NCI-H1048 (cell line): ENCODE measurements at places on chromosomes 7 and 10.
A peak's percentile ranks its signal among the peaks of the same experiment; 100 is the strongest.

GRCh38 chr10:132225849-132226205 lies 39.1 kb downstream of the DPYSL4 start:
- DNase-seq, result no peak

DNA sequence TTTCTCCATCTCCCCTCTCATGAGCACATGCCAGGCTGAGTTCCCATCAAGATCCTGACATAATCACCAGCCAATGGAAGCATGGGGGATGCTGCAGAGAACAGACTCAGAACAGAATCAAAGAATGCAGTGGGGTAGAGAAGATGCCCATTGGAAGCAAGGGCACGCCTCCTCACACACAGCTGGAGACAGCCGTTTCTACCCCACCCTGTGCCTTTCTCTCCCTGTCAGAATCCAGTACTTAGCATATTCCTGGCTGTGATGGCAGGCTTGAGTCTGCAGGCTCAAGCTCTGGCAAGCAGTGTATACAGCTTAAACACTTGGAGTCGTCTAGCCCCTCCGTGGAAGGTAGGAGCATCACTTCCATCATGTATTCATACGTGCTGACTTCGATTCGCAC lies 867.9 kb downstream of the NRG3 start:
- DNase-seq, result no peak

GRCh38 chr7:141276031-141276430 lies 202.2 kb downstream of the TMEM178B start:
- no peak for DNase-seq

GRCh38 chr7:95199779-95200558 lies 124.4 kb downstream of the PON1 start:
- no peak for DNase-seq

GRCh38 chr7:71526106-71526505 lies 394.2 kb downstream of the GALNT17 start:
- DNase-seq, result no peak

- no peak for DNase-seq
Measured at GRCh38 chr10:17729630-17730029, 22.4 kb upstream of the TMEM236 start.

DNA sequence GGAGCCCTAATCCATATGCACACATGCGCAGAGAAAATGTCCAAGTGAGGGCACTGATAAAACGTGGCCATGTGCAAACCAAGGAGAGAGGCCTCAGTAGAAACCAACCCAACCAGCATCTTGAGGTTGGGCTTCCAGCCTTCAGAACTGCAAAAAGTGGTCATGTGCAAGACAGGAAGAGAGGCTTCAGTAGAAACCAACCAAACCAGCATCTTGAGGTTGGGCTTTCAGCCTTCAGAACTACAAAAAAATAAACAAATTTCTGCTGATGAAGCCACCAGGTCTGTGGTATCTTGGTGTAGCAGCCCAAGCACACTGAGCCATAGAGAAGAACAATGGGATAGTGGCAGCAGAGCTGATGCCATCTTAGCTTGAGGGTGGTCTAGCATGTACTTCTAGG lies 371.5 kb downstream of the CALN1 start:
- no peak for DNase-seq

GRCh38 chr10:57891201-57892006 lies 376.3 kb downstream of the IPMK start:
- DNase-seq, result no peak

DNA sequence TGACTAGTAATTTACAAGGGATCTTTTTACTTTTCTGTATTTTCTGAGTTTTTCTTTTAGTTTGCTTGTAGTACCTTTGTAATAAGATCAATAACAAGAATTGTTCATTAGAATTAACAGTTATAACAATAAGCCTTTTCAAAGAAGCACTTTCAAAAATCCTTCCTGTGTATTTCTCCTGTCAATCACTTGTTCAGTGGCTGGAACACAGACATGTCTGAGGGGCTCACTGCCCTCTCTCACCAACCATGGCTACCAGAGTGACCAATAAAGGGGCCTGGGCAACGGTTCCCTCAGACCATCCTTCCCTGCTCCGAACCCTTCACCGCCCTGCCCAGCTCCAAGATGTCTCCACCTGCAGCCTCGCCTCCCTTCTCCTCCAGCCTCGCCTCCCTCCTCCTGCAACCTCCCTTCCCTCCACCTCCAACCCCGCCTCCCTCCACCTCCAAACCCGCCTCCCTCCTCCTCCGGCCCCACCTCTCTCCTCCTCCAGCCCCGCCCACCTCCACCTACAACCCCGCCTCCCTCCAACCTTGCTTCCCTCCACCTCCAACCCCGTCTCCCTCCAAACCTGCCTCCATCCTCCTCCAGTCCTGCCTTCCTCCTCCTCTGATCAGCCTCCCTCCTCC lies 353.4 kb downstream of the TNS3 start:
- DNase-seq, result no peak

- DNase-seq, result no peak
Measured at GRCh38 chr7:44854644-44855364, 6.9 kb upstream of the H2AZ2 start.

- no peak for DNase-seq
Measured at GRCh38 chr7:142832417-142832816, 22.5 kb upstream of the EPHB6 start.

- DNase-seq, result no peak
Measured at GRCh38 chr7:132501956-132502355, 74.3 kb downstream of the PLXNA4 start.

DNA sequence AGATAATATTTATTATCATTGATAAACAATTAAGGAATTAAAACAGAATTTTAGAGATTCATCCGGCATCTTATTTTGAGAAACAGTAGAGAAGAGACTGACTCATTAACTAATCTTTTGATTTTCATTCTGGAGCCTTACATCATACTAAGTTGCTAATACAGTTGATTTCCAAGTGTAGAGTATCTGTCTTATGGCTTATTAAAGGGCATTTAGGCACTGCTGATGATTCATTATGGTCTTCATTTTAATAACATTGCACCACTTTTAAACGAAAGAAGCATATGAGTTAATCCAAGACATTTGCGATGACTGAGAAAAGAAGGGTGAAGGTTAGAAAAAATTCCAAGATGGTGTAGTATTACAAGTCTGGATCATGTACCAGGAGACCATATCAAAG lies 186.0 kb upstream of the CACNA2D1 start:
- DNase-seq, result no peak

- DNase-seq, result no peak
Measured at GRCh38 chr7:132290021-132290420, 286.2 kb downstream of the PLXNA4 start.

GRCh38 chr7:85573346-85573745 lies 386.5 kb upstream of the SEMA3D start:
- DNase-seq, result no peak

- no peak for DNase-seq
Measured at GRCh38 chr10:58755340-58755610, 242.6 kb downstream of the BICC1 start.

- DNase-seq, result no peak
Measured at GRCh38 chr10:11176746-11177145, 159.1 kb downstream of the CELF2 start.

- DNase-seq, result no peak
Measured at GRCh38 chr7:16670731-16671344, 24.9 kb downstream of the BZW2 start.

DNA sequence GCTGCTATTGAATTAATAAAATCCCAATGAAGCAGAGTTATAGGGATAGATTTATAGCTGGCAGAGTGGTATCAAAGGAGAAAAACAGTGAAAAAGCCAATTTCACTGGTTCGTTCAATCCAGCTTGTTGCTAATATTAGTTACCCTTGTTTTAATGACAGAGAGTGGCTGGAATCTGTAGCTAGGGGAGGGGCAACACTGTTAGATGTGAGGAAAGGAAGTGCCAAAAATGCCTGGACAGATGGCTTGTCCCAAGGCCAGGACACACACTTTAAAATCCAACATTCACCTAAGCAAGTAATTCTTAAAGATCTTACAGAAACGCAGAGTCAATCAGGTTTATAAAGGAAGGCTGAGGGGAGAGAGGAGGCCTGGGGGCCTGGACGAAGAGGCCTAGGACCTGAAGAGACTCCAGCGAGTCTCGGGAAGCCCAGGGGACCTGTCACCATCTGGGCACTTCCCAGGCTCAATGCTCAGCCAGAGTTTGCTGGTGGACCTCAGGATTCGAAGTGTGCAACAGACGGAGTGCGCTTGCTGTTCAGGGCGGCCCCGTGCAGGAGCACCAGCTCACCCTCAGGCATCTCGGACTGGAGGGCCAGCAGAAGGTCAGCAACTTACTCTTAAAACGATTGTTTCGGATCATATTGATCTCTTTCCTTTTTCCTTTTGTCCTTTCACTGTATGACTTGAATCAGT lies 36.7 kb downstream of the TMEM248 start:
- DNase-seq, result no peak

- DNase-seq, result no peak
Measured at GRCh38 chr7:131173145-131173890, 154.4 kb upstream of the MKLN1 start.

DNA sequence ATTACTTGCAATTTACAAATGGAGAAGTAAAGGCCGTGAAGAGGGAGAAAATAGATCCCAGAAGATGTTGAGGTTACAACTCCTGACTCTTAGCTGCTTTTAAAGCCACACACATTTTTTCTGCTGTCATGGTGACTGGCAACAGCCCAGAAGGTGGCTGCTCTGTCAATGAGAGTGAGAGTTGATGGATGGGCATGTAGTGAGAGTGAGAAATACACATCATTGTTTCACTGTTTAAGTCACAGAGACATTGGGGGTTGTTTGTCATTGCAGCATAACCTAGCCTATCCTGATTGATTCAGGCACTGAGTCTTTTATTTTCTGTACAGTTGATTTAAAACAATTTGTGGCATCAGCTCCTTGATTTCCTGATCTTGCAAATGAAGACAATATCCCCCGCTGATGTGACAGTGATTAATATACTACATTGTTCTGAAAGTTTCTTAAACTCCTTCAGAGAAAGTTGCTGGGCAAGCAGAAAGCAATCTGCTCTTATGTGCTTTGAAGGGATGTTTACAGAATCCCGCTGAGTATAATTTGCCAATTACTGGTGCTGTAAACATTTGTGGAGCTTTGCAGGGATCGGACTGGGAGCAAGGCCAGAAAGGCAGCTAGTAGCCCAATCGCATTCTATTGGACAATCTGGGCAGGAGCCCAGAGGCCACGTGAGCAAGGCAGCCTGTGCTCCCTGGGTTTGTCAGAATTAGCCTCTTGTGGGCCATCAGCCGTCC lies 229.6 kb downstream of the PRPF18 start:
- no peak for DNase-seq

DNA sequence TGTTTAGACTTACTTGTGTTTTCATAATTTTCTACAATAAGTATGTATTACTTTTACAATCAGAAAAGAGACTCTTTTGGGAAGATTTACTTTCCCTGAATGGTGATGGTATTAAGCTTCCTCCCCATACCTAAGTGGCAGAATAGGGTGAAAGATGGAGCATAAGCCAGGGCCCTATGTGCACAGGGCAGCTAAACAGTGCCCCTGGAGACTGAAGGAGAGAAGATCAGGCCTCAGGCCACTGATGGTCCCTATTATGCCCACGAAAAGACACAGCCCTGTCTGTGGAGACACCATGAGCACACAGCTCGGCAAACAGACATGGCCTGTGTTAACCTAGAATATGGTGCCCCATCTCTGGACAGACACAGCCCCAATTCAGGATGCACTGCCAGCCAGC lies 139.4 kb downstream of the OAT start:
- DNase-seq, result no peak

DNA sequence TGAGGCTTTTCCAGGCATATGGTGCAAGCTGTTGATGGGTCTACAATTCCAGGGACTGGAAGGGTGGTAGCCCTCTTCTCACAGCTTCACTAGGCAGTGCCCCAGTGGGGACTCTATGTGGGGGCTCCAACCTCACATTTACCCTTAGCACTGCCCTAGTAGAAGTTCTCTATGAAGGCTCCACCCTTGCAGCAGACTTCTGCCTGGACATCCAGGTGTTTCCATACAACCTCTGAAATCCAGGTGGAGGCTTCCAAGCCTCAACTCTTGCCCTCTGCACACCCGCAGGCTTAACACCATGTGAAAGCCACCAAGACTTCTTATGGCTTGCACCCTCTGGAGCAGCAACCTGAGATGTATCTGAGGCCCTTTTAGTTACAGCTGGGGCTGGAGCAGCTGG lies 87.8 kb downstream of the ZNF777 start:
- no peak for DNase-seq

DNA sequence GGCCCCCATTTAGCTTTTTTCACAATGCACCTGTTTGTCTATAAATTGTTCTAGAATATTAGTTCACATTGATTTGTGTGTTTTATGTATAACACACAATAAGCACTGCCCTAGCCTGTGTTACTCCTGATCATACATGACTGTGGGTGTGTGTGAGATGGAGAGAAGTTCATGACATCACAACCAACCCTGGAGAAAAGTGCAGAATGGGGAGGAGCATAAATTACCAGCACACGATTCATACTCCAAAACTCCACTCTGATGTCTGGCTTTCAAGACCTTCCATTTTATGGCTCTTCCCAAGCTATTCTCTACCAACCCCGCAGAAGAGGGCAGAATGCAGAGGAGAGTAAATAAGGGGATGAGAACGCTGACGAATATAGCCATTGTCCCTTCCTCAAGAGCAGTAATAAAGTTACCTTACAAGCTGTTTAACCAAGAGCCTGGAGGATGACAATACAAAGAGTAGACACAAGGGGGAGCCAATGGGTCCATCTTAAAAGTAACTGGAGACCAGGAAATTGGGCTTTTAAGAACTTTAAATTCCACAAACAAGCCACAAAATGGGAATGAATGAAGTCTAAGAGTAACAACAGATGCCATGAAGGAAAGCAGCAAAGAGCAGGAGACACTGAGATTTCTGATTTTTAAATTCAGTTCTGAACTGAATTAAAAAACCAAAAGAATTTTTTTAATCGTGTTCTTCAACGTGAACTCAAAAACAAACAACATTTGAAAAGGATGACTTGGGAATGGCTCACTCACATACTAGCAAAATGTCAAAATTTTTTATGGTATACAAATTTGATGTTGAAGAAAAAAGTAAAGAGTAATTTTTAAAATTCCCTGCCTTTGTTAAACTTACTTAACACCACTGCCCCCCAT lies 159.6 kb downstream of the PARD3 start:
- DNase-seq, result peak; percentile 46

DNA sequence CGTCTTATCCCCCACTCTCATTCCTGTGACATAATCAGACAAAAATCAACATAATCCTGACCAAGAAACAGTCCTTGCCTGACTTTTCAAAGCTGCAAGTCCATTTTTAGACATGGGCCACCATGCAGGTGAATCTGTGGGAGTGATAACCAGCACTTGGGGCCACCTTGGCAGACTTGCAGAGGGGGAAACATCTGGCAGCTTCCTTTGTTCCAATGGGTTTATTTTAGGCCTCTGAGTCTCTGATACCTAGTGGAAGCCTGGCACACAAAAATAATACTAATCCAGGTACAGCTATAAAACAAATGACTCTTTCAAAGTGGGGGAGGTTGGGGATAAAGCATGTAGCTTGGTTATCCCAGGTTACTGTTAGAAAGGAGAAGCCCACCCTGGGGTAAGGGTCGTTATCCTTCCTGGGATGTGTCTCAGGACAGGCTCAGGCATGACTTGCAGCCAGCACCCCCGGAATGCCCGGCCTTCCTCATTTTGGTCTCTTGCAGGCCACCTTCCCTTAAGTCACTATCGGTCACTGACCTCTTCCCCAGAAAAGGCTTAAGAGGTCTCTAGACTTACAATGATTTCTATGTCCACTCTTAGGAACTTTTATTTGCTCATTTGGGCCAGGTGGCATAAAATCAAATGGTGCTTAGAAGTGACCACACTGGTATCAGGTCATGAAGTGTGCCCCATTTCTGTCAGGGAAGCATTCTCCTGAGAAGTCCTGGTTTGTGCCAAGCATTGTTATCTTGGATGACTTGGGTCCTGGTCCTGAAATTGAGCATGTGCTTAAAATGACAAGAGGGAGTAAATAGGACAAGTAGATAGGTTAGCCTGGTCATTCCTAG lies 37.6 kb downstream of the EEPD1 start:
- DNase-seq, result no peak
